ENCODE measurements at places on chromosomes 5 and 9. TPM values are rescaled to one million over a fixed set of nuclear protein-coding genes. Genes with fewer than 3 reads are reported as not detected.

The SPINK6 gene
- total RNA-seq: not detected

The TGFBR1 gene
- 60.7 TPM for total RNA-seq

The SNCAIP gene
- not detected for total RNA-seq

The PTGER4 gene
- 46.8 TPM for total RNA-seq

The FAM221B gene
- not detected for total RNA-seq

DNA sequence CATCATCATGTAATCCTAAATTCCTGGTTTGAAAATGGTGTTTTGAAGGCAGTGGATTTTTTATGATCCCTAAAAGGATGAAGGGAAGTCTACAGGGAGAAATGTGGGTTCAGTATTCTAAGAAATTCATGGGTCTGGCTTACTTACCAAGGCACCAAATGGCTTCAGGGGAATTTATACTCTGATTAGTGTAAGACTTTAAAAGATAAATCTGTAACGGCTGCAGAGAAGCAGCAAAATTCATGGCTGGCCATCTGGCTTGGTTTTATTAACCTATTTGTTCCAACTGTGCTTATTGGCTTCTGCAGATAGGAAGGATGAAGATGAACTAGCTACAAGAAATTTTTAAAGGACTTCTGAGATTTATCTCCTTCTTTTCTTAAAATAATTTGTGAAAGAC lies 222.8 kb downstream of the TENT4A start:
- H3K4me3 ChIP-seq: no peak overlapping the region
- no peaks in the 10 kb centered on the region for H3K36me3 ChIP-seq

DNA sequence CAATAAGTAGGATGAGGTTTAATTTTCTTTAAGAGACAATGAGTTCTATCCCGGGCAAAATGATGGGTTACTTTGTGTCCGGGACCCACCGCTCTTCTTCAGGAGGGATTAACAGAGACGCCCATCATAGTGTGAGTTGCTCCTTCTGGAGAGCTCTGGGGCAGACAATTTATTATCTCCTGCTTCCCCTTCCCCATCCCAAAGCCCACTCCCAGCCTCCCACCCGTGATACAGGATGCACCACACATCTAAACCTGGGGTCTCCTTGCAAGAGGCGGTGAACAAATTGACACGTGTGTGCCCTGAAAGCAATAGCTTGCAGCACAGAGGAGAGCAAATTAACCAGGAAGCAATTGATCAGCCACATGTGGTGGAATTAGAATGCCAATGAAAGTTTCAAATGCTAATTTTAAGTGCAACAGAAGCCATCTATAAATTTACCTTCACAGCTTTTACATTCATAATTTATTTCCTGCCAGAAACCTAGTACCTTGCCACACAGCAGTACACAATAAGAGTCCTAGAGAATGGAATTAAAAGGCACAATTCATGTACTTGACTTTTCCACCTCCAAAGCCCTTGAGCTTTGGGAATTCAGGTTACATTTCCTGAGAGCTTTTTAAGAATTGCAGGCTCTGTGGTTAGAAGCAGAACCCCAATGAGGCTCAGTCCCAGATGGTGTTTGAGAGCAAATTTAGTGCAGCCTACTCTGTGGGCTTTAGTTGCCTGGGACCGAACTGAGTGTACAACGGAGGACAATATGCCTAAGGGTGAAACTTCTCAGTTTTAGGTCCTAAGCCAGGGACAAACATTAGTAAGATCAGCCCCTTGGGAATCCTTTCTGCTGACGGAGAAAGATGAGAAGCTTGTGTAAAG lies 399.6 kb downstream of the MED10 start:
- no peaks in the 10 kb centered on the region for H3K4me1 ChIP-seq
- H3K27me3 ChIP-seq: no peaks in the 10 kb centered on the region
- DNase-seq: no peak
- H3K27ac ChIP-seq: no peak overlapping the region
- H3K4me3 ChIP-seq: no peak overlapping the region
- H3K36me3 ChIP-seq: no peaks in the 10 kb centered on the region

The ECM2 gene
- total RNA-seq: not detected

GRCh38 chr9:33143241-33143661 lies 23.9 kb downstream of the B4GALT1 start:
- peaks cover 66% of the 10 kb centered on the region for H3K4me1 ChIP-seq
- no peak for DNase-seq
- H3K27me3 ChIP-seq: no peaks in the 10 kb centered on the region

DNA sequence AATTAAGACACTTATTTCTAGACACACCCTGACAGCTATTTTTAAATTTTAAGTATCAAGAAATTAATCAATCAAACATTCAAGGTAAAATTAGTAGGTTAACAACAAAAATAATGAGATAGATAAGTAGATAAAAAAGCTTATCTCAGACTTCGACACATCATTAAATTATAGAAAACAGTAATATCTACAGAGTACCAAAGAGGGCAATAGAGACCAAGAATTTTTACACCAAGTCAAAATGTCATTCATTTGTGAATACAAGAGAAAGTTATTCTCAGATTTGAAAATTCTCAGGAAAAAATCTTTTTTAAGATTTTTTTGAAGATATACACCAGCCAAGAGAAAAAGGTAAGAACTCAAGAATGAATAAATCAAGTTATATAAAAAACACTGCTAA lies 445.6 kb downstream of the ACTL7B start:
- no peak overlapping the region for H3K27ac ChIP-seq
- H3K36me3 ChIP-seq: no peaks in the 10 kb centered on the region
- DNase-seq: no peak
- H3K27me3 ChIP-seq: no peaks in the 10 kb centered on the region

GRCh38 chr9:35937227-35937626 lies 20.7 kb downstream of the OR2S2 start:
- peaks cover 6% of the 10 kb centered on the region for H3K36me3 ChIP-seq
- H3K27me3 ChIP-seq: no peaks in the 10 kb centered on the region
- no peak overlapping the region for H3K4me3 ChIP-seq
- no peak for DNase-seq
- no peak overlapping the region for H3K27ac ChIP-seq
- H3K4me1 ChIP-seq: peaks cover 56% of the 10 kb centered on the region

The GALNT10 gene
- 44.2 TPM for total RNA-seq

The PDLIM4 gene
- total RNA-seq: not detected

DNA sequence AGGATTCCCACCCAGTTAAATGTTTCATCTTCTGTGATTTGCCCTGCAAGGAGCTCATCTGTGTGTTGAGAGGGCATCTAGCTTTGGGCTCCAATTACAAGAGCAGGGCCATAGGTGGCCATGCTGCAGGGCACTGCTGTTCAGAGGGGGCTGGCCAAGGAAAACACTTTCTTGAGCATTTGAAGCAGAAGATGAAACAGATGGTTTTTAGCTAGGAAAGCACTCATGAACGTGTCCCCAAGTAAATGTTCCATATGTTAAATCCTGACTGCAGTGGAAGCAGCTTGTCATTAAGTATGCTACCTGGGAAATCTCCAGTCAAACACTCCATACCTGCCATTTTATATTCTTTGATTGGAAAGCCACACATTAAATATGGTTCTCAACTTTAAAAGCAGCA lies 176.6 kb downstream of the FBXL7 start:
- no peak overlapping the region for H3K4me3 ChIP-seq
- no peak overlapping the region for H3K27ac ChIP-seq
- H3K36me3 ChIP-seq: no peaks in the 10 kb centered on the region
- H3K27me3 ChIP-seq: no peaks in the 10 kb centered on the region

The FCN2 gene
- not detected for total RNA-seq

- no peak overlapping the region for H3K27ac ChIP-seq
- peaks cover 7% of the 10 kb centered on the region for H3K36me3 ChIP-seq
- no peaks in the 10 kb centered on the region for H3K27me3 ChIP-seq
- H3K4me3 ChIP-seq: no peak overlapping the region
These were observed 11.6 kb upstream of the ECM2 start for GRCh38 chr9:92547356-92547755.

GRCh38 chr5:168931638-168932345 lies 352.6 kb upstream of the PANK3 start:
- H3K27ac ChIP-seq: no peak overlapping the region
- H3K4me1 ChIP-seq: no peaks in the 10 kb centered on the region
- H3K27me3 ChIP-seq: no peaks in the 10 kb centered on the region
- H3K4me3 ChIP-seq: no peak overlapping the region

GRCh38 chr5:1220831-1221230 lies 4.3 kb upstream of the SLC6A18 start:
- no peaks in the 10 kb centered on the region for H3K36me3 ChIP-seq
- peaks cover 2% of the 10 kb centered on the region for H3K27me3 ChIP-seq
- no peak overlapping the region for H3K4me3 ChIP-seq
- no peak for DNase-seq

- H3K27ac ChIP-seq: no peak overlapping the region
- H3K27me3 ChIP-seq: peaks cover 24% of the 10 kb centered on the region
- no peaks in the 10 kb centered on the region for H3K36me3 ChIP-seq
- H3K4me1 ChIP-seq: no peaks in the 10 kb centered on the region
- DNase-seq: no peak
These were observed 337.8 kb downstream of the DMAC1 start for GRCh38 chr9:7461791-7462190.

GRCh38 chr9:99182356-99182755 lies 39.4 kb downstream of the ALG2 start:
- no peak overlapping the region for H3K27ac ChIP-seq
- H3K4me3 ChIP-seq: no peak overlapping the region
- peaks cover 60% of the 10 kb centered on the region for H3K4me1 ChIP-seq
- no peaks in the 10 kb centered on the region for H3K36me3 ChIP-seq

DNA sequence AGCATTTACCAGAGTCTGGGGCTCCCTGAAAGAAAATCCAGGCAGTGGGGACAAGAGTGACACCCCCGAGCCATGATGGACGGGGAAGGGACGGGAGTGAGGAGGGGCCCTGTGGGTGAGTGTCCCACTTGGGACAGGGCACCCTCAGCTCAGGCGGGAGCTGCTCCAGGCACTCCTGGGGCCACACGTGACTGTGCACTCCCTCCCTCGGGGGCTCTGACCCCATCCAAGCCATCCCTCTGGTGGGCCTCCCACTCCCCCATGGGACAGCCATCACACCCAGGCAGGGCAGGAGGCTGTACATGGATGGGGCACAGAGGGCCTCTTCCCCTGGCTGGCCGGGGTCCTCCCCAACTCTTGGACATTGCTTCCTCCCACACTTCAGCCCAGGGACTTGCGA lies 3.0 kb upstream of the CARD9 start:
- H3K27ac ChIP-seq: no peak overlapping the region
- H3K4me1 ChIP-seq: no peaks in the 10 kb centered on the region
- H3K4me3 ChIP-seq: no peak overlapping the region
- no peaks in the 10 kb centered on the region for H3K27me3 ChIP-seq
- peaks cover 2% of the 10 kb centered on the region for H3K36me3 ChIP-seq

- peaks cover 50% of the 10 kb centered on the region for H3K4me1 ChIP-seq
- H3K36me3 ChIP-seq: peaks cover 21% of the 10 kb centered on the region
- H3K27me3 ChIP-seq: peaks cover 12% of the 10 kb centered on the region
- peak within 1 kb of the TSS; percentile 82 for H3K4me3 ChIP-seq
- peak; percentile 56 for DNase-seq
- H3K27ac ChIP-seq: peak within 1 kb of the TSS; percentile 92
These were observed at the start of gene GALNT10 for GRCh38 chr5:154190595-154191304. TSS of gene GALNT10 (plus strand) at chr5:154190733. CDS start at chr5:154190867, 134 bp downstream.

The TMEM252 gene
- total RNA-seq: not detected

The CCDC171 gene
- 1.2 TPM for total RNA-seq

GRCh38 chr9:106800701-106801270 lies 62.2 kb upstream of the ZNF462 start:
- H3K4me3 ChIP-seq: no peak overlapping the region
- no peaks in the 10 kb centered on the region for H3K36me3 ChIP-seq
- DNase-seq: no peak

DNA sequence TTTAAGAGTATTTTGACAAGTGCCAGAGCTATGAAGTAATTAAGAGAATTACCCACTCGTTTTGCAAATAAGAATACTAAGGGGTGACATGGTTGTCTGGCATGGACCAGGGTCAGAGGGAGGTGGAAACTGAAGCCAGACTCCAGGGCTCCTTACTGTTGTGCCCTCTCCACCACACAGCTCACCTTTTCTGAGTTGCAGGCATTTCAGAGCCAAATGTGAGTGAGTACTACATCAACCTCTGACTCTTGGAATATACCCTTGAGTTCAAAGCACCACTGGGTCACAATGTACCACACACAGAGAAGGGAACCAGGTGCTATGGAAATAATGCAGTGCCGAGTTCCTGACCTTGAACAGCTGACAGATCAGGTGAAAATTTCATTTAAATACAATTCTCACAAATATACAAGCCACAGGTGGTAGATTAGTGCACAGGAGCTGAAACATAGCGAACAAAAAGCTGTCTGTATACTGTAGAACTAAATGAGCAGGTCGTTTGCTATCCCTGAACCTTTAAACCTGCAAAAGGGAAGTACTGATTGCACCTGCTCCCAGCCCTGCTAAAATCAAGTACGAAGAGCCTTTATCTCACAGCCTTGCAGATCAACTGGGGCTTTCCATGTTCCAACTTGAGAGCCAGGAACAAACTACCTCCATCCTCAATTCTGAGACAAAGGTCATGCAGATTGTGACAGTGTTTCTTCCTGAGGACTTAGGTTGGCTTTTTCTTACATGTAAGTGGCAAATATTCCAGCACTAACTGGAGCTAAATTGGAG lies 57.0 kb downstream of the GOLM1 start:
- H3K27ac ChIP-seq: no peak overlapping the region
- no peaks in the 10 kb centered on the region for H3K4me1 ChIP-seq
- no peaks in the 10 kb centered on the region for H3K27me3 ChIP-seq
- no peak overlapping the region for H3K4me3 ChIP-seq
- DNase-seq: no peak
- H3K36me3 ChIP-seq: no peaks in the 10 kb centered on the region

The PLAC8L1 gene
- 0.47 TPM for total RNA-seq

Measured in activated CD4-positive, alpha-beta T cell treated with anti-CD3 and anti-CD28 coated beads, Interleukin-2, amount 10 ng/mL, durations not matched to agents 7 days and 5 days (primary cell).